Jurkat, Clone E6-1 (cell line): ENCODE measurements at places on chromosomes 5 and 9.

DNA sequence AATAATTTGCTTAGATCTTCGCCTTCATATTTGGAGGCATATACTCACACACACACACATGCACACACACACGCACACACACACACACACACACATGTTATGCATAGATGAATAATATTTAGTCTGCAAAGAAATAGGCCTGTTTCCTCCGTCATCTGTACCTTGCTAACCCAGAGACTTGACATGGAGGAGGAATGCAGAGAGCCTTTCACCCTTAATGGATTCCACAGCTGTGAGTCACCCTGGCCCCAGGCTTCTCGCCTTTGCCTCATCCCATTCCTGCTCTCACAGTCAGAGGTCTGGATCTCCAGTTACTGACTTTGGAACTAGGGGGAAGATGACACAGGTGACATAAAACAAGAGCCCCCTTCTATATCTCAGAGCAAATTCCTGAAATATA is 29.7 kb downstream of the ZNF462 start:
- DNase-seq: no peak

GRCh38 chr9:91664663-91665062 is 241.0 kb upstream of the NFIL3 start:
- DNase-seq: no peak

- no peak for DNase-seq
Measured at GRCh38 chr5:167736992-167737391, 554.5 kb upstream of the WWC1 start.

- no peak for DNase-seq
Measured at GRCh38 chr5:150492621-150493020, 15.3 kb upstream of the NDST1 start.

- peak; percentile 64 for DNase-seq
Measured at GRCh38 chr5:111742177-111742994, 14.6 kb downstream of the NREP start.

DNA sequence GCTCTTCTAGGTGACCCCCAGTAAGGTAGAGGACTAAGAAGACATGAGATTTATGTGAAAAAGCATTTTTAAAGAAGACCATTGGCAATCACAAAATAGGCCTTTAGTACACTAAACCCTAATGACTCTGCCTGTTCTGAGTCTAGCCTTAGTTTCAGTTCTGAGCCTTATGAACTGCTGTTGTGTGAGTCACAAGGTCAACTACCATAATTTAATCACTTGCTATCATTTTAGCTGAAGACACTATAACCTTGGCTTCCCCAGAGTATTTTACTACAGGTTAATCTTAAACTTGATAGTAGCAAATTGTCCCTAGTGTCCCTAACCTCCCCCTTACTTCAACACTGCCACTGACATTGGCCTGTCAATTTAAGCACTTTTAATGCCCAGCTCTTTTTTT is 34.4 kb downstream of the APC start:
- no peak for DNase-seq
